ENCODE measurements at places on chromosomes 6 and 20.

GRCh38 chr6:124968401-124968800 is 6.2 kb downstream of the RNF217 start:
- no peak for DNase-seq

DNA sequence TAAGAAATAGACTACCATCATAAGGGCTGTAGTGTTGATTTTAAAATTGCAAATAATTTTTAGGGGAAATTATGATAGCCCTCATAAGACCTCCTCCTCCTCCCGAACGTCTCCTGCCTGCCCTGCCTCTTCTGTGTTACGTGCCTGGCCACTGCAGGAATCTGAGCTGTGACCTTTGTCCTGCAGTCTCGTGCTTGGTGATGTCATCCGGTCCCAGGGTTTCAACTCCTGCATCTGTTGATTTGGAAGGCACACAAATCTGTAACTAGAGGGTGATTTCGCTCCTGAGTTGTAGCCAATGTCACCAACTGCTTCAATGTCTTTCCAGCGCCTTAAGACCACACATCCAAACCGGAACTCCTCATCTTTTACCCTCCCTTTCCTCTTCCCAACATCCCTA is 163.2 kb downstream of the AIG1 start:
- DNase-seq = no peak

DNA sequence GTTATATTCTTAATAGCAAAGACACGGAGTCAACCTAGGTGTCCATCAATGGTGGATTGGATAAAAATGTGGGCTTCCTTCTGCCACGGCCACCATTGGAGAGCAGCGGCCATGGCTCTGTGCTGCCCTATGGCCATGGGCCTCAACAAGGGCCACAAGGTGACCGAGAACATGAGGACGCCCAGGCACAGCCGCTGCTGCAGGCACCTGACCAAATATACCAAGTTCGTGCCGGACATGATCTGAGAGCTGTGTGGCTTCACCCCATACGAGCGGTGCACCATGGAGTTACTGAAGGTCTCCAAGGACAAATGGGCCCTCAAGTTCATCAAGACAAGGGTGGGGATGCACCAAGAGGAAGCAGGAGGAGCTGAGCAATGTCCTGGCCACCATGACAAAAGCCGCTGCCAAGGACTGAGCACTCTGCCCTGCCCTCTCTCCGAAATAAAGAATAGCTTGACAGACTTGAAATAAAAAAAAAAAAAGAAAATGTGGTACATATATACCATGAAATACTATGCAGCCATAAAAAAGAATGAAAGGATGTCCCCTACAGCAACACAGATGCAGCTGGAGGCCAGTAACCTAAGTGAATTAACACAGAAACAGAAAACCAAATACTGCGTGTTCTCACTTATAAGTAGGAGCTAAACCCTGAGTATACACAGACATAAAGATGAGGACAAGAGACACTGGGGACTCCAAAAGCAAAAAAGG is 81.0 kb downstream of the FKBP5 start:
- no peak for DNase-seq

GRCh38 chr6:16205377-16206144 is 32.8 kb upstream of the GMPR start:
- DNase-seq = no peak

DNA sequence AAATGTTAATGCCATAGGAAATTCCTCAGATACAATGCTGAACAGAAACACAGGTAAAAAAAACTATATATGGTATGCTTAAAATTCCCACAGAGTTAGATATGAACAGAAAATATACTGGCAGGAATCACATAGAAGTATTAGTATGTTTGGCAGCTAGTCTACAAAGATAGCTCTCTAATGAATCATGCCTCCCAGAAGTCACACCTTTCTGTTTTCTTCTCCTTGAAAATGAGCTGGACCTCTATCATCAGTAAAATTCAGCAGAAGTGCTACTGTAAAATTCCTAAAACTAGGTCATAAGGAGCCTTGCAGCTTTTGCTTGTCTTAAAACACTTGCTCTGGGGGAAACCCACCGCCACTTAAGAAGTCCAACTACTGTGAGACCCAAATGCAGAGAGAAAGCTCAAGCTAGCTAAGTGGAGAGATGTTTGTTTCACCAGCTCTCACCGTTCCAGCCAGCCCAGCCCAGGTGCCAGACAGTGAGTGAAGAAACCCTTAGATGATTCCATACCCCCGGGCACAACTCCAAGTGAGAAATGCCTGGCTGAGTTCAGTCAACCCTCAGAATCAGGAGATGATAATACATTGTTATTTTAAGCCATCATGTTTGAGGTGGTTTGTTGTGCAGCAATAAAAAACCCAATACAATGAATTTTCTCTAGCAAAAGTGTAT is 43.0 kb downstream of the TSPYL4 start:
- DNase-seq = no peak

DNA sequence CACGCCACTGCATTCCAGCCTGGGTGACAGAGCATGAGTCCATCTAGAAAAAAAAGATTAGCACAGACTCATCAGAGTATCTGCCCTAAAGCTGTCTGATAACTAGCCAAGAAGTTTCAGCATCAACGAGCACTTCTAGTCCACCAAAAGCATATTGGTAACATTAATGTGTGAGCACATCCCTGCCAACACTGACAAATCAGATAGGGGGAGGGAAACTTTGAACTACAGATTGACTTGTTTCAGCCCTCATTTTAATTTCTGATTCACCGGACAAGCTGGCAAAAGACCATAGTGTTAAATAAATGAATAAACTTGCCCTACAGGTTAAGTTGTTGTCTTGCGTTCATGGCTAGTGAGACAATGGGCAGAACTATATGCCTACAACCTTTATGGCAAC is 7.7 kb upstream of the SEC63 start:
- no peak for DNase-seq

- DNase-seq = no peak
Measured at GRCh38 chr6:137787016-137787415, 80.0 kb upstream of the TNFAIP3 start.

GRCh38 chr6:138517635-138518034 is 18.3 kb upstream of the NHSL1 start:
- peak; percentile 27 for DNase-seq

DNA sequence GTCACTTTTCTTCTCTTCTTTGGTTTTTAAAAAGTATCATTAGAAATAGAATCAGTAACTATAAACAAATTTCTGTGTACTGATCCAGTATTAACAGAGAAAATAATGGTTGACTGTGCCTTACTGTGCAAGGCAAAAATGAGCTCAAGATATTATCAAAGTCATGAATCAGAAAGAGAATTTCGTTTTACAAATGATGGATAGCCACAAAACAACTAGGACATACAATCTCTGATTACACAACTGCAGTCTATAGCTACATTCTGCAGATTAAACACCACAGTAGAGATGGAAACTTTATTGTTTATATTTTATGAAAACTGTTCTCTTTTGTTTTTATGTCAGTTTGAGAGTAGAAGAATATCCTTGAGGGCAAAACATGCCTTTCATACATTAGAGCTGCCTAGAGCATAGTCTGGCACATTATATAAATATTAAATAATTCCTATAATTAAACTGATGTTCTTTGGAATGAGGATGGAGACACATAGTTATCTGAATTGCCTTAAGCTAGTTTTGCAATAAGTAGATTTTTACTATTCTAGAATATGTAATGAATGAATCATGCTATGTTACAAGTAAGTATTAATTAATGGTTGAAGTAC is 333.1 kb downstream of the LAMA2 start:
- no peak for DNase-seq

- no peak for DNase-seq
Measured at GRCh38 chr6:142942238-142942637, 2.7 kb downstream of the HIVEP2 start.

GRCh38 chr20:35953387-35954199 is 709 bp downstream of the SCAND1 start:
- DNase-seq = peak; percentile 53

DNA sequence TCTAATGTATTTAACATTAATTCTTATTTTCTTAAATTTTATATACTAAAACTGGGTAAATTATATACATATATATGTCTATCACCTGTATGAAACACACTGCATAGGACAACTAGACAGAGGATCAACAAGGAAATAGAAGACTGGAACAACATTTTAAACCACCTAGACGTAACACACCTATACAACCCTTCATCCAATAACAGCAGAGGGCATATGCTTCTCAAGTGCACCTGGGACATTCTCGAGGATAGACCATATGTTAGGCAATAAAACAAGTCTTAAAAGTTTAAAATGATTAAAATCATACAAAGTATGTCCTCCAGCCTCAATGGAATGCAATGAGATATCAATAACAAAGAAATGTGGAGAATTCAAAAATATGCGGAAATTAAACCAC is 45.2 kb downstream of the RPP40 start:
- no peak for DNase-seq

DNA sequence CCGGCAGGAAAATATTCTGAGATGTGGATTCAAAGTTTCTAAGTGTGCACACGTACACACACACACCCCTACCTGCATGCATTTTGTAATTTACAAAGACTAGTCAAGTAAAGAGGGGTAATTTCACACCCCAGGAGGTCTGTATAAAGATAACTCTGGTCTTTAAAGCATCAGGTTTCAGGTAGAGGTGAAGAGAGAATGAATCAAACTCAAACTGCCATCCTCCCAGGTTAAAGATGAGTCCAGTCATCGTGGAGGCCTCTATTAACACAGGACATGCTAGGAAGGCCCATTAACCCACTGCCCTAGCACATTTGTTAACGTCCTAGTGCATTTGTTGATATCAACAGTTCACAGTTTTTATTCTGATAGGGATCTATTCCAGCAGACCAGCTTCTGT is 3.5 kb upstream of the HLA-DRA start:
- DNase-seq = no peak

- no peak for DNase-seq
Measured at GRCh38 chr6:90387383-90387775, 90.7 kb upstream of the BACH2 start.

Measured in activated T-helper 1 cell treated with anti-CD3 and anti-CD28 coated beads, Interleukin-2, amount 50 U/mL, for 16 hours (primary cell).